ENCODE measurements at places on chromosomes 2 and 18. TPM values are rescaled to one million over a fixed set of nuclear protein-coding genes. Genes with fewer than 3 reads are reported as not detected.

FBXO15 gene
- total RNA-seq = 1.5 TPM

DNA sequence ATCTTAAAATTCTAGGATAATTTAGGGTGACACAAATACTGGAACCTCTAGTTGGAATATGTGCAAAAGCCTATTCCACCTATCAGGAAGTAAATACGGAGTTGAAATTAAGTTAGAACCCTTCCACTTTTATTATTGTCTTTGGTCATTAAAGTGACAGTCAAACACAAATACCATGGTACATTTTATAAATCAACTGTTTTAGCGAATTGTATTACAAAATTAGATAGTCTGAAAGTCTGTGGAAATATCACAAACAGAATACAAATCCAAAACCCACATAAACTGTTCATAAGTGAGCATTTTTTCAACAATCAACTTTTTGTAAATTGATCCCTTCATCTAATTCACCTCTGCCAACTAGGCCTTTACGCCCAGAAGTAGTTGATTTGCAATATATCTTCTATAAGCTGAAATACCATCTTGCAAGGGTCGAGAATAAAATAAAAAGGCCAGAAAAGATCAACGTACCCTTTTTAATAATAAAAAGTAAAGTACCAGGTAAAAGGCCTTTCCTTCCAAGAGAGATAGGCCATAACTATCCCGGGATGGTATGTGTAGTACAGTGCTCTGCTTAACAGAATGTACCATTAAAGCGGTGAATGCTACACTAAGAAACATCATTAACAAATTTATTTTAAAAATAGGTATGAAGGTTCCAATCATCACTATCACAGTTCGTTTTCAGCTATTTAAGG is 1.3 kb downstream of the USP34 start:
- DNase-seq = no peak

ERFE gene
- 0.30 TPM for total RNA-seq

DNA sequence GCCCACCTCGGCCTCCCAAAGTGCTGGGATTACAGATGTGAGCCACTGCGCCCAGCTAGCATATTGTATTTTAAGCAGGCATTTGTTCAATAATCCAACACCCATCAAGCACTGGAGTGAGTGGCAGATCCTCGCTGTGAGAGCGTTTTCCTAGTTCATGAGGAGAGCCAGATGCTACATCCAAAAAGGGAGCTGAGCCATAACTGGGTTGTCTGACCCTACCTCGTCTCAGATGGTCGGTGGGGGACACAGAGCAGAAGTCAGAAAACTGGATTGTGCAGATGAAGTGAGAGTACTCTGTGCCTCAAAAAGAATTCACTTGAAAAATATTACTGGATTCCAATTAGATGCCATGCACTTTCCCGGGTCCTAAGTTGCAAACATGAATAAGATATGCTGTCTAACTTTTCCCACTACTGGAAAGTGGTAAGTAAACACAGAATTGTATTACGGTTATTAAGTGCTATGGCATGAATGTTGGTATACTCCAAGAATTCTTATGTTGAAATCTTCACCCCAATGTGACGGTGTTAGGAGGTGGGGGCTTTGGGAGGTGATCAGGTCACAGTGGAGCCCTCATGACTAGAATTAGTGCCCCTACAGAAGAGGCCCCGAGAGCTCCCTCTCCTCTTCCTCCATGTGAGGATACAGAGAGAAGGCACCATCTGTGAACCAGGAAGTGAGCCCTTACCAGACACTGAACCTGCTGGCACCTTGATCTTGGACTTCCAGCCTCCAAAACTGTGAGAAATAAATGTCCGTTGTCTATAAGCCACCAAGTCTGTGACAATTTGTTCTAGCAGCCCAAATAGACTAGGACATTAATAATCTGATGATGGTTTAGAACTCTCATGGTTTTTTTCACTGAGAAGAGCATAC is 21.5 kb downstream of the SOWAHC start:
- no peak for DNase-seq

IL1RL1 gene
- total RNA-seq = 8.7 TPM

- no peak for DNase-seq
Measured at GRCh38 chr2:201021914-201022313, 49.6 kb downstream of the HYCC2 start.

DLX1 gene
- 1.4 TPM for total RNA-seq

GRCh38 chr2:7154656-7155055 is 237.4 kb downstream of the RNF144A start:
- no peak for DNase-seq

GRCh38 chr2:181376442-181376841 is 80.7 kb upstream of the ITGA4 start:
- no peak for DNase-seq

DNA sequence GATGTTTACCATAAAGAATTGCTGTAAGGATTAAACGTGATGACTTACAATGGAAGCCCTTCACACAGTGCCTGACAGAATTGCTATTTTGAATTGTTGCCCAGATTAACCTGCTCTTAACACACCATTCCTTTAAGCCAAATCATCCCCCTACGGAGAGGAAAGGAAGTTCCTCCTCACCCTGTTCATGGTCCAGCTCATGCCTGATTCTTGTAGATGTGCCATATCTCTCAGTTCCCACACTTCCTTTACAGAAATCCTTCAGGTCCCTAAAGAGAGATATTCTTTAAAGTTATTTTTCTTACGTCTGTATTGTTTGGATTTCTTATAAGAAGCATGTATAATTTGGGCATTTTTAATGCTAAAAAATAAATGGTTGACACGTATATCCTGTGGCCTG is 127.5 kb upstream of the DAPL1 start:
- peak; percentile 75 for DNase-seq

- no peak for DNase-seq
Measured at GRCh38 chr2:122094557-122094956, 339.1 kb downstream of the TSN start.

GALNT5 gene
- 8.3 TPM for total RNA-seq

GRCh38 chr18:21669736-21670285 is 34.8 kb downstream of the ABHD3 start:
- DNase-seq = no peak

ALK gene
- total RNA-seq = 0.10 TPM

DNA sequence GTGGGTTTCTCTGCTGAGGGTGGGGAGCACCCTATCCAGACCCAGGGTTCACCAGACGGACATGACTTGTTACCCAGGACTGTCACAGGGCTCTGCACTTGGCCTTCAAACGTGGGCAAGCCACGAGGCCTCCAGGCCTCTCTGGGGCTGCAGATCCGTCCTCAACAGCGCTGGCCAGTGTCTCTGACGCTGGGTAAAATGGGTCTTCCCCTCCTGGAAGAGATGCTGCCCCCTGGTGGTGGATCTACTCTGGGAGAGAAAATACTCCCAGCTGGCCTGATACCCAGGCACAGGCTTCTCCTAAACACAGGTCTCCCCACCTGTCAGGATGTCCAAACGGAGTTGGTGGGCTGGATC is 3.7 kb downstream of the GPR17 start:
- no peak for DNase-seq

DNA sequence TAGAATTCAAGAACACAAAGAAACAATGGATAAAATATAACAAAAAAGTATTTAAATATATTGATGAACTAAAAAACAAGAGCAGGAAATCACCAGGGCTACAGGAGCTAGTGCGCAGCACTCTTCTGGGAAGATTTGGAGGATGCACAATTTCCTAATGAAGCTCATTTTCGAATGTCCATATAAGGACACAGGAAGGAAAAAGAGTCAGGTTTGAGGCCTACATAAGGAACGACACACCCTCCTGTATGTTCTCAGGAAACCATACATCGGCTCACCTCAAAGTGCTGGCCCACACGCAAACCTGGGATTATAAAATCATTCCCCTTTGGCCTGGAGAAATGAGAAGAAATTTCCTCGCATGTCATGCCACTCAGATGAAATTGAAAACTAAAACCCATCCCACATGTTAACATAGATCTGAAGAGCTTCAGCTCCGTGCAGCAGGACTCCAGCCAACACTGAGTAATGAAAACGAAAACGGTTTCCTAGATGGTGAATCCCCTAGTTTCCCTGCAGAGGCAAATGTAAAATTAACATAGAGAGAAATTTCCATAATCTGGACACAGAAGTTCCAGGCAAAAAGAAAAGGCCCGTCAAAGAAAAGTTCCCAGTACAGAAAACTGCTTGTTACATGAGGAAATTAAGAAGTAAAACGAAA is 825.8 kb downstream of the SOCS6 start:
- no peak for DNase-seq

- no peak for DNase-seq
Measured at GRCh38 chr2:151855111-151855510, 26.9 kb upstream of the ARL5A start.

DNA sequence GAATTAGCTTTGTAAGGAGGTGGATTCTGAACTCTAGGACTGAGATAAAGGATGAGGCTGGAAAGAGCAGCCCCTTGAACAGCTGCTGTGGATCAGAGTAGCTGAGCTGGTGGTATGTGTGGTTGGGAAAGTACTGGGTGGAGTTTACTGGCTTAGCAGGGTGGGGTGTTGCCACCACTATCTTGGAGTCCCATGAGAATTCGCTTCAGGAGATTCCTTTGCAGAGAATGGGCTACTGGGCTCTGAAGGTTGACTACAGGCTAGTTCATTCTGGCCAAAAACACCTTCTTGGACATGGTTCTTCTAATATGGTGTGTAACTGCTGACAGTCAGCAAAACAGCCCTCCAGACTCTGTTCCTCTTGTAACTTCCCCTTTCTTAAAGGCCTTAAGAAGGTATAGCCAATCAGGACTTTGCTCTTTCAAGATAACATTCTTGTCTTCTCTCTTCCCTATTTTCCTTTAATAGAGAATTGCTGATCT is 52.7 kb downstream of the TET3 start:
- DNase-seq = no peak

LCT gene
- total RNA-seq = under 0.01 TPM

ST6GAL2 gene
- 5.9 TPM for total RNA-seq

DNA sequence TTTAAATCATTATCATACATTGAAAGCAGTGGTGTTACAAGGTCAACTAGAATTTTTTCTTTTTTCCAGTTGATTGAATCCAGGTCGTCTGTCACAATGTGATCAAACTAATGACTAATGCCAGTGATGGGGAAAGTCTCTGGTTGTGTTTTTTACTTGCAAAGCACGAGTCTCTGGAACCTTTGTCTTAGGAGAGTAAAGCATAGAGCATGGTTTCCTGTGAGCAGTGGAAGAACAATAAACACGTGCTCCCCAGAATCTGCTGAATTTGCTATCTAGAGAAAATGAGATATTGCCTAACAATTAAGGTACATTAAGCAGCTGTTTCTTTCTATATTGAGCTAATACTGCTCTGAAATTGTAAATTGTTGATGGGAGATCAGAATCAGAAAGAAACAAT is 1332.4 kb upstream of the TMEFF2 start:
- DNase-seq = no peak

DNA sequence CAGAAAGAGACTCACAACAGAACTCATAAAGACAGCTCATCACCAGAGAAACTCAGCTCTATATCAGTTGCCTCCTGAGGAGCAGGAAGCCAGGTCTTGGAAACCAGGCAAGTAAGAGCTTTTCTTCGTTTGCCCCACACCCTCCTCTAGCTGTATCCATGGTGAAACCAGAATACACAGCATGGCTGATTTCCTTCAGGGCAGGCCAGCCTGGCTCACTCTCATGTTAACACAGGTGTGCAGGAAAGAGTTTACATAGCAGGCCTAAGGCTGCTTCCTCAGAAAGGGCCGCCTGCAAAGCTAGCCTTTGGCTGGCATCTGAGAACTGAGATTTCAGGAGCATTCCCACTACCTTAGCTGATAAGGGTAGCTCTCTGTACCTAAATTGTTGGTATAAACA is 65.7 kb downstream of the KLHL14 start:
- no peak for DNase-seq

DNA sequence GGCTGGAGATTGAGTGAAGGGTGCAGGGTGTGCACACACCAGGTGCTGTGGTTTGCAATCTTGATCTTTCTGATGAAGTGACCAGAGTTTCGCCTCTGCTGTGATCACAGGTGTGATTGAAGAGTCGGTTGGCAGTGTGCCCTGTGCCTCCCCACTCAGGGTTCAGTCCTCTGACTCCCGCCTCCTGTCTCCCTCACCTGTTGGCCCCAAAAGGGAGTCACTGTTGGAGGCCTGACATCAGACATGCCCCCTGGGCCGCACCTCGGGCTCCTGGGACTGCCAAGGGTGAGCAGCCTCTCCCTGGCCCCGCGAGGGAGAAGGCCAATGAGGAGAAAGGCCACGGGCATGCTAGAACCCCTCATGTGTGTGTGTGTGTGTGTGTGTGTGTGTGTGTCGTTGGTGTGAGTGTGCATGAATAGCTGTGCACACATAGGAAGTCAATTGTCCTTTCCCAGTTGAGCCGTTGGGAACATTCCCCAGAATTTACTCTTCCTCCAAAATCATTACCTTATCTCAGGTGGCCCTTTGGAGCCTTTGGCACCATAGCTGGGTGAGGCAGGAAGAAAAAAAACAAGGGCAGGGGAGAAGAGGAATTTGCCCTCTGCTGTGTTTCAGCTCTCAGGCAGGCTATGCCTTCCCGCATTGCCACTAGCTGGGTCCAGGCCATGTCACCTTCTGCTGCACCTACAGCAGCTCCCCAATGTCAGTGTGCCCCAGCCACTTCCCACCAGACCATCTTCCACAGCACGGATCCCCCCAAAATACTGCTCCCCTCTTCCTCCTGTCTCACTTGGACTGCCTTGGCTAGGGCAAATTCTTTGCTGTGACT is 78.1 kb upstream of the LAPTM4A start:
- DNase-seq = no peak

DNA sequence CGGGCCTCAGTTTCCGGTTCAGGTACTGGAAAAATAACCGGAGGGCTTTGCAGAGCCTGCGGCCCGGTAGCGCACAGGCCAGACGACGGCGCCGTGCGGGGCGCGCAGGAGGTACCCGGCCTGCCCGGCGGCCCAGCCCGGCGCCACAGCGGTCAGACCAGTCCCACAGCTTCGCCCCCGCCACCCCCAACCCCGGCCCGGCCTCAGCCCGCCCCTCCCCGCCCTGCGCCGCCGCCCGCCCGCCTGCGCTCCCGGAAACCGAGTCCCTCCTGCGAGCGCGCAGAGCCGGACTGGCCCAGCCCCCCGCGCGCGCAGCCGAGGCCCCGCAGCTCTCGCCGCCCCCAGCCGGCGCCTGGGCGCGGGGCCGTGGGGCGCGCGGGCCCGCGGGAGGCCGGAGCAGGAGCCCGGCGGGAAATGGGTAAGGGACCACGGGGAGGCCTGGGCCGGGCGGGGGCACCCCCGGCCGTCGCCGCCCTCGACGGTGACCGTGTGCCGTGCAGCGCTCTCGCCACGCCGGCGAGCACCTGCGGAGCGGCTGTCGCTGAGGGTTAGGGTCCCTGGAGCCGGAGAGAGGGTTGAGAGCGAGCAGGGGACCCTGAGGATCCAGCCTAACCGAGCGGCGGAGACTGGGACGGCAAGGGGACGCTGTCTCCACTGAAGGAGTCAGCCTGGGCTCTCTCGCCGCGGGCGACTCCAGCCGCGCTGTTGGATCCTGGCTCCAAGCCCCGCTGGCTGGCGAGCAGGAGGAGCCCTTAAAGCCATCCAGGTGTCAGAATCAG is 16.5 kb upstream of the PSD4 start:
- no peak for DNase-seq

Data from skin of body (tissue), 3 donors.